ENCODE measurements at places on chromosomes 5 and 9.
A peak's percentile ranks its signal among the peaks of the same experiment; 100 is the strongest.

DNA sequence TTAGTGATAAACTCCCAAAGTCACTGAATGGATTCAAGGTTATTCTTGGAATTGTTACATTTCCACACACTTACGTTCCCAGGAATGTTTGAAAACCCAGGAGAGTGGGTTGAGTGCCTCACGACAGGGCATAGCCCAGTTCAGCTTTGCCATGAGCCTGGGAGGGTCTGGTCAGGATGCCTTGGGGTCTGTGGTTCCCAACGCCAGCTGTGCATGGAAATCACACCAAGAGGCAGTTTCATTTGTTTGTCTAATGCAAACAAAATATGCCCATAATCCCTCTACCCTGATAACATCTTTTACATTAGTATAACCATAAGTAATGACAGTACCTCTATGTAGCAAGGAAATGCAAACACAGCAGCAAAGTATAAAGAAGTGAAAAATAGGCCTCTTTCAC, 25.3 kb upstream of the MSX2 start:
- DNase-seq: no peak

- DNase-seq: peak; percentile 92
Measured at GRCh38 chr9:125649315-125649714, 57.7 kb downstream of the MAPKAP1 start.

DNA sequence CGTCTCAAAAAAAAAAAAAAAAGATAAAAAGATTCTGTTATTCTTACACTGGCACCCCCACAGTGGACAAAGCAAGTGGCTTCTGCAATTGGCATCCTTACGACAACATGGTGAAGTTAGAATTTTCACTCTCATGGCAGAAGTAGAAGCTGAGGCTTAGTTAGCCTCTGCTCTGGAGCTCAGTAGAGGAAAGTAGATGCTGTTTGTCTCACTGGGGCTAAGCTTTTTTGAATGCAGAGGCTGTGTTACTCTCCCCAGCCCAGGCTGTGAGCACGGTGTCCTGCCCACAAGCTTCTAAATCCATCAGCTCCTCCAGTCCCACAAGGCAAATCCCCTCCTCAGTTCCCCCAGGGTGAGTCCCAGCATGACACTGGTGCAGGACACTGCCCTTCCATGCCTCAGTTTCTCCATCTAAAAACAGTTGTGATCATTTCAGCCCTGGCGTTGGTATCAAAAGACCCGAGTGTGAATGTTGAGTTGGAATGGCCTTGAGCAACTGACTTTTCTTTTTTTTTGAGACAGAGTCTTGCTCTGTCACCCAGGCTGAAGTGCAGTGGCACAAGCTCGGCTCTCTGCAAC, 22.6 kb upstream of the PHF19 start:
- no peak for DNase-seq

DNA sequence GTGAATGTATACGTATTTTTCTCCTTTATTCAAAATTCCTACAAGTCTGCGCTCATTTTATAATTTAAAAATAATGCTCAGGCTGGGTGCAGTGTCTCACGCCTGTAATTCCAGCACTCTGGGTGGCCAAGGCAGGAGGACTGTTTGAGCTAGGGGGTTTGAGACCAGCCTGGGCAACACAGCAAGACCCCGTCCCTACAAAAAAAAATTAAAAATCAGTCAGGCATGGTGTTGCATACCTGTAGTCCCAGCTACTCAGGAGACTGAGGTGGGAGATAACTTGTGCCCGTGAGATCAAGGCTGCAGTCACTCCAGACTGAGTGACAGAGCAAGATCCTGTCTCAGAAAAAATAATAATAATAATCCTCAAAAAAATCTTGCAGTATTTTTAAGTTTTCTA, 7.8 kb downstream of the UIMC1 start:
- DNase-seq: no peak

DNA sequence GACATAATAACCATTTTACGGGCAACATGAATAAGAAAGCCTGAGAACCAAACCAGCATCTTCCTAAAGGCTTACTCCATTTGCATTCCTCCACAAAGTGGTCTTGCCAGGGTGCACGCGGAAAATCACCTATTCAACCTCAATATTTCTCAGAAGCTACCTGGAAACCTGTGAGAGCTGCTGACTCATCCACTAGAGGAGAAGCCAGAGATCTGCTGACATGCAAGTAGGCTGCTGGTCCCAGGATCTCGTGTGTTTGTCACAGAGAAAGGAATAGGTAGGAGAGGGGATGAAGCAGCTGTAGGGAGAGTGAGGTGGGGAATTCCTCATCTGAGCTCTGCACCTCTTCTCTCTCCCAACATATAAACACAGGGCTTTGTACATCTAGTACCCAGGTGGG, 138.1 kb downstream of the ADAMTS12 start:
- DNase-seq: no peak

GRCh38 chr5:66180282-66181155, 36.4 kb downstream of the SREK1 start:
- DNase-seq: no peak

- no peak for DNase-seq
Measured at GRCh38 chr9:134213881-134214341, 49.5 kb upstream of the RNU6ATAC start.

DNA sequence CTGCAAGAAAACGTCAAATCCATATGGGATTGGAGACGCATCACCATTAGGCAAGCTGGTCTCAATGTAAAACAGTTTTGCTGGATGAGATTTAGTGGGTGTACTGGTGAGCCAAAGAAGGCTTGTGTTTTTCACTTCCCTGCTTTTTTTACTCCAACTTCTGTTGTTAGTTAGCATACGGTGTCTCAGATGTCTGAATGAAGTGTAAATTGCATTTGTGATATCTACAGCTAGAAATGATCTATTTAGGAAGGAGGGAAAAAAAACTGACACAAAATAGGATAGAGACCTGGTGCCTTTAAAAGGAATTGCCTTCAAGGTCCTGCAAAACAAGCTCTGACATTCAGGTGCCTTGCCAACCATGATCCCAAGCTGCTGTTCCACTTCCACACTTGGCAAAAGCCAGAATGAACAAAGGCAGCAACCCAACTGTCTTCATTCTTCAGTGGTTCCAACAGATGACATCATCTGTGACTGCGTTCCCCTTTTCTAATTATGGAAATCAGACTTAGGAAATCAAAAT, 104.2 kb upstream of the RAI14 start:
- DNase-seq: peak; percentile 46

DNA sequence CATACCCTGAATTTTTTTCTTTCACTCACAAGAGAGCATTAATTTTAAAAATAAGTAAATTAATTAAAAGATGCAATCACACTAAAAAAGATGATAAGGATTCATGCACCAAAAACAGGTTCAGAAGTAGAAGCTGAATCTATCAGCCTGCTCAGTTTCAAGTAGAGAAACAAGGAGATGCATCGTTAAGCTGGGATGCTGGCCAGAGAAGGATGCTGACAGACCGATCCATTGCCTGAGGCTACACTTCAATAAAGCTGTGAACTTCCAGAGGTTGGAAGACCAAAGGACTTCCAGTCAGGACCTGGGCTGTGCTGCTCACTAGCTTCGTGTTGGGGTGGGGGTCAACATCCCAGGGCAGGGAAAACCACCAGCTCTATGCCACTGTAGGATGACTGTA, 457.7 kb downstream of the EFNA5 start:
- no peak for DNase-seq

DNA sequence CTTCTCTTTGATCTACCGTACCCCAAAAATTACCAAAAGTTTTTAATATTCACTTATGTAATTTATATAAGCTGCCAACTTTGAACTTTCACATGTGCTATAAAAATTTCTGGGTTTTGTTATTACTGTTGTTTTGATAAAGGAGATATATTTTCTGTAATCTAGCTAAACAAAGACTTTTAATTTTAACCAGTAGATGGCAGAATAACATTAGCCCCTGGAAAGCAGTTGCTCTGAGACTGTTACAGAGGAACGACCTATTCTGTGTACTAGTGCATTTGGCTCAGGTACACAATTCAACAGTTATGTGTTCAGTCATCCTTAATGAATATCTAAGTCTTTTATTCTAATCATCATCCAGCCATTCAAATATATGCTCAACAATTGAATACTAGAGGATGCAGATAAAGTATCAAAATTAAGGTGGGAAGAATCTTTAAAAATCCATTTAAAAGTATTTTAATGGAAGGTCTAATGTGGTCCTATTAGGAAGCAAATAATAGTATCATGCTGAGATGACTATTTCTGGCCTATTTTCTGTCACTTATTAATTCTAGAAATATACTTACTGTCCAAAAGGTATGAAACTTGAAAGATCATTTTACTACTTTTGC, 8.6 kb downstream of the KLHL9 start:
- peak; percentile 61 for DNase-seq

DNA sequence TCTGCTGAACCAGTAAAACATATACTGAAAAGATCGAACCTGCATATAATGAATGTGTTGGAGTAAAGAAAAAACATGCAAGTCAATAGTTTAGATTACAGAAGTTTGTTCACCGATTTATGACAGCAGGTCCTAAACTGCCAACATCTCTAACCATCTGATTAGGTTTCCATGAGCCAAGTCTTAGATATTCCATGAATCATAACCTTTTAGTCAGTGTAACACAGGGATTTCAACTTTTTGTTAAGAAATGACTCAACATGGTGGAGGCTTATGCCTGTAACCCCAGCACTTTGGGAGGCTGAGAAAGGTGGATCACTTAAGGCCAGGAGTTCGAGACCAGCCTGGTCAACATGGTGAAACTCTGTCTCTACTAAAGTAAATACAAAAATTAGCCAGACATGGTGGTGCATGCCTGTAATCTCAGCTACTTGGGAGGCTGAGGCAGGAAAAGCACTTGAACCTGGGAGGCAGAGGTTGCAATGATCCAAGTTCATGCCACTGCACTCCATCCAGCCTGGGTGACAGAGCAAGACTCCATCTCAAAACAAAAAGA, 38.7 kb downstream of the APC start:
- peak; percentile 59 for DNase-seq

- peak; percentile 8 for DNase-seq
Measured at GRCh38 chr9:125361837-125362531, 100.4 kb downstream of the GAPVD1 start.

DNA sequence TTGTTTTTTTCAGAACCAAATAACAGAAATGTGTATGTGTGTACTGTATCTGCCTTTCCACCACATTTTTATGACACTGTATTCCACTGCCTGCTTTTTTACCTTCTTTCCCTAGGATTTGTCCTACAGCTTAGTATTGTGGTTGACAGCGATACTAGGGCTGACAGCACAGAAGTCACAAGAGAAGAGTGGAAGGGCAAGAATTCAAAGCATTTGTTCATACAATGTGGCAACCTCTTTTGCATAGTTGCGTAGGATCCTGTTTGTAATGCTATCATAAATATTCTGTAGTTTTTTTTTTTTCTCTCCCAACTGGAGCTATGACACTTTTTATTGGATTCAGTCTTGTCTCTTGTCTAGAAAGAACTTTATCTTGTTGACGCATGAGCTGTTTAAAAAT, 5.6 kb upstream of the BNIP1 start:
- no peak for DNase-seq

GRCh38 chr5:110753600-110753999, 14.8 kb downstream of the SLC25A46 start:
- DNase-seq: no peak

DNA sequence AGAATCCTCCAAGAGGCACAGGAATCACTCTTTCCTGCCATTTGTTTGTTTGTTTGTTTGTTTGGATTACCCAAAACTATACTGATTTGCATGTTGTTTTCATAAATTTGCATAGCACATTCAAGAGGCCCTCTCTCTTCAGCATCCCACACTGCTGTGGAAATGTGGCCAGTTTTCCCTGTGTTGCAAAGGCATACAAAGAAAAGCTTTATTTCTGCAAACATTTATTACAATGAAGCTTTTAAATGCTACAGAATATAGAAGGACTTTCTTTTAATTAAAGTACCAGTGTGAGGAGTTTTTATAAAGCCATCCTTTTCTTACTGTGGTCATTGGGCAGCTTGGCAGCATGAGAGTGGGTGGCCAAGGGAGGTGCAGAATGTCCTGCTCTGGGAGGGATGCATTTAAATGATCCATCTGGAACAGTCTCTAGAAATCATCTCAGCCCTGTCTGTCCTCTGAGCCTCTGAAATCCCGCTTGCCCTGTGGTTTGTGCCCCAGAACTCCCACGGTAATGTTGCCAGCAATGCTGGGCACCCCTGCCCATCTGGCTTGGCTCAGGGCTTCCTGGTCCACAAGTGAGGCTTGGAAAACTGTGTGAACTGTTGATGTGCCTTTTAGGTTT, 356.8 kb upstream of the KIF2A start:
- DNase-seq: no peak

DNA sequence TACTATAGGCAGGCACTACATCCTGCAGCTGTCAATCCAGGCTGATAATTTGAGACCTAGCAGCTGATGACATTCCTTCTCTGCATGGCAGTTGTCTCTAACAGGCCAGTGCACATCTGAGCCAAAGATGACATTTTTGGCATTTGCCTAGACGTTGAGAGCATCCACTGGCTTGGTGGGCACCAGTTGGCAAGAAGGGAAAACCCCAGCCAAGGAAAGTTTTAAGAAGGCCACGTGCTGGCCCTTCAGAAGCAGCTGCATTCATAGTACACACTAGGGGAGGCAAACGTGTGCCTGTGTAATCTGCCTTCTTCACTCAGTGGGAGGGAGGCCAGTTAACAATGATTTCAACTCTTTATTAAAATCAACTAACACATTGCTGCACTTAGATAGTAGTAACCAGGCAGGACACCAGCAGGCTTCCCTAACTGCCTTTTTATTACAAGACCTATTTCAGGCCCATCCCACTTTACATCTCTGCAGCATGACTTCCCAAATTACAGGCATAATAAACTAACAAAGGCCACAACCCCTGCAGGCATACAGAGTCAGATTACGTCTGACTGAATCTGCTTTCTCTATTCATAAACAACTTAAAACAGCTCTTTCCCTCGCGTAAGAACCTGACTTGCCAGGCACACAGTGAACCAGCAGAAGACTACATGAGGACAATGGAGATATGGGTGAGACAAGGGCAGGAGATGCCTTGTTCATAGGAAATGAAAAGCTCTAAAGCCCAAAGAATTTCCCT, 576.3 kb downstream of the PDE4D start:
- no peak for DNase-seq

GRCh38 chr9:17135295-17136160, 688 bp downstream of the CNTLN start:
- DNase-seq: peak; percentile 37

GRCh38 chr9:126052791-126053190, 273.8 kb upstream of the MVB12B start:
- DNase-seq: no peak

DNA sequence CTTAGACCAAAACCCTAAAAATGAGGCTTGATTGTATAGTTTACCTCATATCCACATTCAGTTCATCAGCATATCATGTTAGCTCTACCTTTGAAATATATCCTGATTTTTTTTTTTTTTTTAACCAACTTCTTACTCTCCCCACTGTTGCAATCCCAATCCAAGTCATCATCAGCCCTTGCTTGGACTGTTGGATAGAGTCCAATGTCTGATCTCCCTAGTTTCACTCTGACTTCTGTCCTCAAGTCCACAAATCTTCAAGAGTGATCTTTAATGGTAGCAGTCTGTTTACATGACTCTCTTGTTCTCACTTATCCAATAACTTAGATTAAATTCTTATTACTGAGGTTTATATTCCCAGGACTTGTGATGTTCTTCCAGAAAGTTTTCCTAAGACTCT, 30.8 kb downstream of the NAA35 start:
- DNase-seq: no peak
